ENCODE measurements at places on chromosomes 5 and 9.

DNA sequence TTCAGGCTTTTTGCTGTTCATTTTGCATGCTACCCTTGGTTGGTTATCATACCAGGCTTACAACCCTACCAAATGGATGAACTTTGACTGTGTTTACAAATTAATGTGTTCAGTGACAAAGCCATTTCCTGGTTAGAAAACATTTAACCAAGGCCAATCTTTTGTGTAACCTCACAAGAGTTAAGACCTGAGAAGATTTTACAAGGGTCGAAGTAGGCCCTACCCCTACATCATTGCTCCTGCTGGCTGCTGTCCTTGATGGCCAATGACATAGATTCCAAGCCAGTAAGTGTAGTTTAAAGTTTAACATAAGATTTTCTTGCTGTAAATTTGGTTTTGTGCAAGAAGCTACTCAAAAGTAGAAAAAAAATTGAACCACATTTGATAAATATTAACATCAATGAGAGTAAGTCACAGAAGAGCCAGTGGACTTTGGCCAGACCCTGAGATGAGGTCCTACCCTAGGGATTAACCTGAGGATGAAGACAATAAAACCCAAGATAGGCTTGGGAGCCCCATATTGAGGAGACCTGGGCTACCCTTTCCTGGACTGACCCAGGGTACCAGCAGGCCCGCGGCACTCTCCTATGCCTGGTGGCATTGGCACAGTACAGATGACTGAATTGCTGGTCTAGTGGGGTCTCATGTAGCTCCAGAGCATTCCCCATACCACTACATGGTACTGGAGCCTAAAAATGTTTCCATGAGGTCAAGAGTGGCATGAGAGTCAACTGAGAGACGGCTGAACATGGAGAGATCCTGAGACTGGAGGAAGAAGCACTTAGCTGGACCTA lies 8.3 kb downstream of the C1QTNF3 start:
- DNase-seq = no peak

GRCh38 chr9:117325110-117325731 lies 89.6 kb downstream of the ASTN2 start:
- DNase-seq = no peak

- DNase-seq = no peak
Measured at GRCh38 chr5:158809310-158809850, 290.3 kb downstream of the EBF1 start.

- DNase-seq = no peak
Measured at GRCh38 chr9:86664603-86665002, 282.7 kb downstream of the GAS1 start.
